ENCODE measurements at places on chromosomes 16 and 17. TPM values are rescaled to one million over a fixed set of nuclear protein-coding genes. Genes with fewer than 3 reads are reported as not detected.

Gene NPIPB9
- 3.4 TPM for total RNA-seq

DNA sequence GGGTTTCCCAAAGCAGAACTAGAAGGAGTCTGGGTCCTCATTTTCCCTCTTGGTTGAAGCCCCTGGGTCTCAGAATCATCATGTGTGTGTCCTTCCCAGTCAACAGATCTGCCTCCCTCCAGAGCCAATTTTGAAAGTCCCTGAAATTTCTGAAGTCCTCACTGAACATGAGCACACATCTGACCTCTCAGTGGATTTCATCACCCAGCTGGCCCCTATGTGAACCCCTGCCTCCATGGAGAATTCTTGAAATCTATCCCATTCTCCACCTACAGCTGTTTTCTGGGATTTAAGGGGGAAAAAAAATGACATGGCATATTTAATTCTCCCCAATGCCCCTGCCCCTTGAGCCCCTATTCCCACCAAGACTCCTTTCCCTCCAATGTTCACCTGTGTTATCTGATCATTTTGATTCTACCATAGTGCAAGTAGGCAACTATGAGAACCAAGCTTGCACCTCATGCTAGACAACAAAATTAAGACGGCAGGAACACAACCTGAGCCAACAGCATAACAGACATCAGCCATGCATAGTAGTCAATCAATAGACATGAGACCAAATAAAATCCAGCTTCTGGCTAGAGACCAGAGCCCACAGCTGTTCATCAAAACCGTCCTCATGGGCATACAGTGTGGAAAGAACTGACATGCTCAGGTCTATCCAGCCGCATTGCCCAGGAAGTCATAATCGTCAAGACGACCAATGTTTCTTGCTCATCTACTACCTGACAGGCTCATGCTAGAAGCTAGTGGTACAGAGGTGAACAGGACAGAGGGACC is 14.9 kb downstream of the SOX9 start:
- DNase-seq = no peak

- DNase-seq = no peak
Observed at GRCh38 chr16:57325458-57325857, 33.1 kb upstream of the CCL22 start.

DNA sequence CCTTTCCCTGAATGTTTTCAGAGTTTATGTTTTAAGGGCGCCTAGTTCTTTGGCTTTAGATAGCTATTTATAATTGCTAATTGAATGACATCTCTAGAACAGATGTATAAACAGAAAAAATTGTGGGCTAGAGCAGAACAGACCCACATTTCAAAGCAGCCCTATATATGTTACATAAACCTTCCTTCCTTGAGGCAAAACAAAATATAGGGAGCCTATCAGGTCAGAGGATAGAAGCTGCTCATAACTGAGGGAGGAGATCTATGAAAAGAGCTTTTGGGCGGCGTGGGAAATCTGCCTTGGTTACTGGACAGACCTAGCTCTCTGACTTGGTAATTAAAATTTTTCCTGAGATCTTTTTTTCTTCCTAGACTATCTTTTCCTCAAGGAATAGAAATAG is 68.4 kb downstream of the SPAG9 start:
- DNase-seq = no peak
